Naive B cell (primary cell): ENCODE measurements at places on chromosomes 12 and 14. TPM values are rescaled to one million over a fixed set of nuclear protein-coding genes. Genes with fewer than 3 reads are reported as not detected.
A peak's percentile ranks its signal among the peaks of the same experiment; 100 is the strongest.

GLIPR1L1 gene
- not detected for polyA plus RNA-seq

CSRP2 gene
- polyA plus RNA-seq, result 2.5 TPM

KRT81 gene
- polyA plus RNA-seq, result not detected

SERPINA6 gene
- not detected for polyA plus RNA-seq

BBOF1 gene
- polyA plus RNA-seq, result 5.8 TPM

SMIM41 gene
- not detected for polyA plus RNA-seq

CFAP73 gene
- polyA plus RNA-seq, result 1.2 TPM

POTEG gene
- polyA plus RNA-seq, result not detected

GPRC5A gene
- polyA plus RNA-seq, result not detected

ARMH4 gene
- polyA plus RNA-seq, result 0.84 TPM

DNA sequence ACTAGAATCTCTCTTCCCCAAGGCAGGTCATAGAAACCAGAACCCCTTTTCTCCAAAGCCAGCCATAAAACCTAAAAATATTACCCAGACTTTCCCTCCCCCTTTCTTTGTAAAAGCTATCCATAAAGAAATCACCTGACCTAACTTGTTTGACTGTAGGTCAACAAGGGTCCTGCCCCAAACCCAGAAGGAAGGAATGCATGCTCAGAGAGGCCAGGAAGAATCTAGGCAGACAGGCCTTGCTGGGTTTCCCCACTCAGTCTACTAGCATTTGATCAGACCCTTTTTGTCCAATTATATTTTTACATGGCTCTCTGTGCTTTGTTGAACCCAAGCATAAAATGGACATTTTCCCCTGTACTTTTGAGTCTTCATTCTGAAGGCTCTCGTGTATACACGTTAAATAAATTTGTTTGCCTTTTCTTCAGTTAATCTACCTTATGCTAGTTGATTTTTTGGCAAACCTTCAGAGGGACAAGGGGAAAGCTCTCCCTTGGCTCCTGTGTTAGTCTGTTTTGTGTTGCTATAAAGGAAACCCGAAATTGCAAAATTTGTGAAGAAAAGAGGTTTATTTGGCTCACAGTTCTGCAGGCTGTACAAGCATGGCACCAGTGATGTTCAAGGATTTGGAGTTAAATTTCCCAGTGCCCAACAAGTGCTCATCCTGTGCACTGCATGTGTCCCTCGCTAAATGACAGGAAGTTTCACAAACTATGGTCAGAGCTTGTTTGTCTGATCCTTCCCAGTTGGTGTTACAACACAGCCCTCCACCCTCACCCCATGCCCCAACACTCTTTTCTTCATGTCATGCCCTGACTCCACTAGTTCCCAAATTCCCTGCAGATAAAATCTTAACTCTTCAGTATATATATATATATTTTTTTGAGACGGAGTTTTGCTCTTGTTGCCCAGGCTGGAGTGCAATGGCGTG is 14.2 kb upstream of the RASSF3 start:
- no peak for DNase-seq

DNA sequence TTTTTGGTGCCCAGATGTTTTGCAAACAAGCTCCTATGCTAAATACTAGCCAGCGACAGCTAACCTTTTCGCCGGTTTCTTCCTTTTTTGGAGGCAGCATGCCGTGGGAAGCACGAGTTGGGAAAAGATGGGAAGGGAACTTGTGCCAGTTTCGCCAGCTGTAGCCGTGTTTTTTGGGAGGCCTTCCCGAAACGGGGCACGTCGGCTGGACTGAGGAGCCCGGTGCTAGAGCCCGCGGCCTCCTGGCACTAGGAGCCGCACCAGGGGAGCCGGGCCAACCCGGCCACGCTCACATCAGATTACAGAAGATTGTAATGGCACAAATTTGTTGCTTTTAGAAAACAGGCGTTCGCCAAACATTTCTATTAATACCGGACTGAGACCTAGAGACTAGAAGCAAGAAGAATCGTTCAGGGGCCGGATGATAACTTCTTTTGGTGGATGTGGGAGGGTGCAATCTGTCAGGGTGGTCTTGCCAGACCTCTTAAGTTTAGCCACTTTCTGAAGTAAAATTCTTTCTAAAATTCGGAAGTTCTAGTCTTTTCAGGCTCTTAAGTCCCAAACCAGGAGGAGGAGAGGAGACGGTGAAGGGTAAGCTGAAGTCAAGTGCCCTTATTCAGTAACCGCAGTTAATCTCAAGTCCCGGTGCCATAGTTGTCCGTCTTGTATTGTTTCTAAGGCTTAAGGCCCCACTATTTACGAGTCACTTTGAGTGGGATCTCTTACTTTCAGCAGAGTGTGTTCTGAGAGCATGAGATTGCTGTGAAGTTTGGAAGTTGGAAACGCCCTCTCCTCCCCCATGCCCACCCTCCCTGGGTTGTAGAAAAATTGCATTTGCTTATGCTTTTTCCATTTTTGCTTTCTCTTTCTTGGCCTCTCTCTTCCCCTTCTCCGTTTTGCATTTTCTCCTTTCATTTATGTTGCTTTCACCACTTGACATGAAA is 1.3 kb downstream of the RASSF3 start:
- DNase-seq, result peak; percentile 40

DNA sequence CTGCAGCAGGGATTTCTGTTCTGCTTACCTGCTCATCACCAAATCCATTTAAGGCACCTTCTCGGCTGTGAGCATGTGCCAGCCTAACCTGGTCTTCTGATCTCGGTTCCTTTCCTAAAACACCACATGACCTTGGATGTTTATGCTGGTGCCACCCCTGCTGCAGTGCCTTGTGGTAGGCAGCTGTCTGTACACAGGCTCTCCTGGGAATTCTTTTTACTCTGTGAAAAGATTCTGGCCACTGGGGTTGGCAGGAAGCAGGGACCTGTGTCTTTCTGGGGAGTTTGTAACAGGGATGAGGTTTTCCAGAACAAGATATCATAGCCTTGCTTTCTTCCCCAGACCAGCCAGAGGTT is 10.4 kb upstream of the PLEKHG3 start:
- no peak for DNase-seq

GRCh38 chr14:62661818-62662217 is 383.4 kb downstream of the KCNH5 start:
- DNase-seq, result no peak

DNA sequence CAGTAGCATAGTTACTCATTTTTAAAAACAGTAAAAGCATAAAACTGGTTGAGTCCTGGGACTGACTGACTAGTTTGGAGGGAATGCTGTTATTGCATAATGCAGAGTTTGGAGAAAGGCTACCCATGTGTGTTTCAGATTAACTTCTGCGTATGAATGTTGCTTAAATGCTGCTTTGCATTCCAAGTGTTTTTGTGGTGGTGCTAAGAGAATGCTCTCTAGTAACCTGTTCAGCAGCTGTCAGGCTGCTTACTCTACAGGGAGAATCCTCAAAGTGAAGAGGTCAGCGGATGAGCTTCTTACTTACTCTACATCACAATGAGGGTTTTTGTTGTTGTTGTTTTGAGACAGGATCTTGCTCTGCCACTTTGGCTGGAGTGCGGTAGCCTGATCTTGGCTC is 4.3 kb downstream of the DLST start:
- no peak for DNase-seq

GRCh38 chr12:107921062-107921461 is 146.6 kb downstream of the ASCL4 start:
- DNase-seq, result no peak

- DNase-seq, result no peak
These were observed 441 bp downstream of the PDE3A start for GRCh38 chr12:20368651-20369304.

GRCh38 chr12:124422570-124423523 is 128.0 kb downstream of the RFLNA start:
- no peak for DNase-seq

GRCh38 chr14:54443981-54444380 is 2.8 kb upstream of the CNIH1 start:
- DNase-seq, result no peak

DNA sequence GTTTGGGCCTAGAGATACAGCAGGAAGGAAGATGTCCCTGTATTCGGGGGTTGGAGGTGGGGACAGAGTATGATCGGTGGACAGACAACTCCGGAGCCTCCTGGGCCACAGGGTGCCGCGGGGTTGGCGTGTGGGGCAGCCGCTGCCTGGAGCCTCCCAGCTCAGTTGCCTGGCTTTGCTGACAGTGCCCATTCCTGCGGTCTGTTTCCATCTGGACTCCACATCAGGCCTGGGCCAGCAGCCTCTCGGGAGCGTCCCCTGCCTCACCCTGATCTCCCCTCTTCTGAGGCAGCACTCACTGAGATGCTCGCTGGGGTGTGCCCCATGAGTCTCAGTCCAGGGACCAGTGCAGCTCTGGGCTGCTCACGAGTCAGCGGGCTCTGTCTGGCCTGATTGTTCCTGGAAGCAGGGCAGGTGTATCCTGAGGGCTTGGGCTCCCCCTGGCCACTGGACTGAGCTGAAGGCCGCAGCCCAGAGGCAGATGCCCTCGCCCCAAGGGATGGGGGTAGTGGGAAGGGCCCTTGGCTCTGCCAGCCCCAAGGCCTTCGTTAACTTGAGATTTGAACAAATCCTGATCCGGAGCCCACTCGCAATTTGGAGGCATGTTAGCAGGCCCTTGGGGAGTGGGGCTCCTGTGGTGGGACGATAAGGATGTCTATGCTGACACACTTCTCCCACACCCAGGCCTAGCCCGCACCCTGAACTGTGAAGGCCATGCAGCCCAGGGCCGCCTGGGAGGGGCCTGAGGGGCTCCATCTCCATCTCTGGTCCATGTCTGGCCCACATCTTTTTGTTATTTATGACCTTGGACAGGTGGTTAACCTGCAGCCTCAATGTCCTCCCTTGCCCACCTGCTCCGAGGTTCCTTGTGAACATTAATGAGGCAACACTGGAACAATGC is 7.5 kb downstream of the HIP1R start:
- DNase-seq, result no peak

DNA sequence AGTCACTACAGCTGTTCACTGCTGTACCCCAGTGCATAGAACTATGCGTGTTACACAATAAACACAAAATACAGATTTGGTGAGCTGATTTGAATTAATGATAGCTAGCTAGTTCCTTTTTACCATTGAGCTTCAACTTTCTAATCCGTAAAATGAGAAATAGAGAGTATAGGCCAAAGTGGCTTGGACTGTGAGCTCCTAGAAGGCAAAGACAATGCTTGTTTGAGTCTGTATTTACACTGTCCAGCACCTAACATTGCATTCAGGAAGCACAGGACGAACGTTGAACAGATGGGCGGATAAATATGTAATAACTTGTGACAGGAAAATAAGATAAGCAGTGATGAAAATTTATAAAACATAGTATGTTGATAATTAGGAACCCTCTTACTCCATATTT is 31.5 kb downstream of the SLC17A8 start:
- no peak for DNase-seq

GRCh38 chr14:30484976-30485375 is 74.0 kb upstream of the G2E3 start:
- DNase-seq, result no peak

- no peak for DNase-seq
These were observed 10.1 kb upstream of the DCAF4 start for GRCh38 chr14:72916174-72916573.

DNA sequence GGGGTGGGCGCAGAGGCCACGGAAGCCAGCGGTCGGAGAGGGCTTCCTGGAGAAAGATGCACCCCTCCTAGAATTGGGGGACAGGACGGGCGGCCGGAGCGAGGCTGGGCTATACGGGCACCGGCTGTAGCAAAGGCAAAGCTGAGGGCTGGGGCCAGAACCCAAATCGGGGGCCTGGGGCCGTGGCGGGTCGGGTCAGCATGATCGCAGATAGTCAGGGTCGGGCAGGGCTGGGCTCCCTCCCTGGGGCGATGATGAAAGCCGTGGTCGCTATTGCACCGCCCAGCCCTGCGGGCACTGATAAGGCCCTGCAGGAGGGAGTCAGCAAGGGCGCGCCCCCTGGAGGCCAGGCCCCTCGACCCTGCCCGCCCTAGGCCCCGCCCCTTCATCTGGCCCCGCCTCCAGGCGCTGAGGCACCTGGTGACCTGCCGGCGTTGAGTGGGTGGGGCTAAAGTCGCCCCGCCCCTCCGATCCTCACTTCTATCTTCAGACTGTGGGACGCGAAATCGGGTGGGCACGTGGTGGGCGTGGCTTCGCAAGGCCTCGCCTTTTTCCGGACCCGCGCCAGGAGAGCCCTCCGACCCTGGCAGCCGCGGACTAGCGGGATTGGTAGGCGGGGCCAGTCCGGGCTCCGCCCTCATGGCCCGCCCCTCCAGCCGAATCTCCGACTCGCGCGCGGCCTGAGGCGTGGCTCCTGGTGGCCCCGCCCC is 419 bp upstream of the SH2B3 start:
- peak; percentile 98 for DNase-seq

DNA sequence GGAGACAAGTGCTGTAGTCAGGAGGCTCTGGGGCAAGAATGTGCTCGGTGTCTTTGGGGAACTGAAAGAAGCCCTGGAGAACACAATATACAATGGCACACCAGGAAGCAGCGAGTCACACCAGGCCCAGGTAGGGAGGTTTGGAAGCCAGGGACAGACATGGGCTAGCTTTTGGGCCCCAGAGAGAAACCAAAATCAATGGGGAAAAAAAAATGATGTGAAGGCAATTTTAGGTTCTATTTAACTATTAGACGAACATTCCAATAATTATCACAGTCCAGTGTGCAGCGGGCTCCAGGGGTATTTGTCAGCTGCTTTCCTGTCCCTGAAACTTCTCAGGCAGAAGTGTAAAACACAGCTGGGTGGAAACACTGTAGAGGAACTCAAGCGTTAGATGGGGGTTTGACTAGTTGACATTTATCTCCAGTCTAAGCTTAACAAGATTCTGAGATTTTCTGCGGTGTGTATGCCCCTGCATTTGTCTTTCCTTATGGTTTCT is 21.8 kb upstream of the EGLN3 start:
- DNase-seq, result peak; percentile 11

DNA sequence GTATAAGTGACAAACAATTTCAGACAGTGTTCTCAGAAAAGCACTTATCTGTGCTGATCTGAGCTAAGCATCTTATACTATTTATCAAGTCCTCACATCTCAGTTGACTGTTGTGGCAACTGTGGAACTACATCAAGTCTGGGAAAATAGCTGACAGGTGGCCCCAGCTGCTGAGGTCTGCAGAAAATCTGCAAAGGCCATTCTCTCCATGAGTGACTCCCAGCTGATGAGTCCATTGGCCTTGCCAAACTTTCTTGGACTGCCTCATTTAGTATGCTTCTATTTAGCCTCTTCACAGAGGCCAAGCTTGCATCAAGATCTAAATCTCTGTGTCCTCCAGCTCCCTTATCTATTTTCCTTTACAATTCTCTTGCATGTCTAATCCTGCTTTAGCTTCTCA is 174.5 kb upstream of the RBM19 start:
- no peak for DNase-seq

GRCh38 chr14:63988579-63988978 is 135.8 kb downstream of the SYNE2 start:
- no peak for DNase-seq

DNA sequence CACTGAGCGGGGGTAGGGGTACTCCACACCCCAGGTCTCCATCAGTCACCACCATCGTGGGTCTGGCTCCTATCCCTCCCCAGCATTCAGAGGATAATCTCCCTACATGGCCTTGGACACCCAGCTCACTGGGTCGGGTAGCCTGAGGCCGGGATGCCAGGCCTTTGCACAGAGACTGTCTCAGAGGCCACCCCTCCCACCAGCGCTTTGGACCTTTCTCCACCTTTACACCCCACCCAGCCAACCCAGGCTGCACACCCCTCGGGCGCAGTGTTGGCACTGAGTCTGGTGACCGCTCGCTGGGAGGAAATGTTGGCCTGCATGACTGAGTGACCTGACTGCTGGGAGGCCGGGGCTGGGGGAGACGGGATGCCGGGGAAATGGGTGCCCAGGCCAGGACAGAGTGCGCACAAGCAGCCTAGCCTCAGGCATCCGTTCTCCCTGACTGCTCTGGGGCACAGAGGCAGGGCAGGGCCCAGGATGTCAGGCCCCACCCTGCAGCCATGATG is 10.6 kb upstream of the LBHD2 start:
- DNase-seq, result no peak

GRCh38 chr12:121085069-121085468 is 46.0 kb upstream of the OASL start:
- no peak for DNase-seq
